ENCODE measurements at places on chromosomes 2 and 18. TPM values are rescaled to one million over a fixed set of nuclear protein-coding genes. Genes with fewer than 3 reads are reported as not detected.

ZNF142 gene
- total RNA-seq, result 28.5 TPM

NEU4 gene
- 1.1 TPM for total RNA-seq

VWA3B gene
- not detected for total RNA-seq

EHD3 gene
- 1.1 TPM for total RNA-seq

SCN1A gene
- total RNA-seq, result not detected
